ENCODE measurements at places on chromosomes 13 and 19.

GRCh38 chr19:55355213-55355821 is 798 bp upstream of the COX6B2 start:
- no peak for DNase-seq

GRCh38 chr13:70856711-70857110 is 748.5 kb upstream of the KLHL1 start:
- DNase-seq, result no peak

DNA sequence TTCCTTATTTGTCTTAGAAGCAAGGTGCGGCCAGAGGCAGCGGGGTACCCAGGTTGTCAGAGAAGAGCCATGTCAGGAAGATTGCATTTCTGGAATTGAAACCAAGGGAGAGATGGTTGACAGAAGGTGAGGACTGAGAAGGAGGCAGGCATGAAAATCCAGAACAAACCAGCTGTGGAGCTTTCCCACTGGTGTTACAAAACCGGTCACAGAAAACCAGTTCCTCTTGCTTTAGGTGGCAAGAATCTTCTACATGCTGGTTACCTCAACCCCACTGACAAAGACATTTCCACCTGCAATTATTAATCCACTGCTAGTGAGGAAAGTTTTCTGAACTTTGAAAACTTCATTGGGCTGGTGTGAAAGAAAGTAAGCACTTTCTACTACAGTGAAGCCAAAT is 64.0 kb upstream of the MED4 start:
- no peak for DNase-seq

- DNase-seq, result peak; percentile 79
Measured at GRCh38 chr13:40149611-40150274, 494.3 kb downstream of the COG6 start.

GRCh38 chr13:30111810-30112209 is 195.5 kb downstream of the KATNAL1 start:
- DNase-seq, result no peak

- DNase-seq, result no peak
Measured at GRCh38 chr19:46656541-46656940, 4.4 kb downstream of the DACT3 start.

GRCh38 chr13:110393761-110394160 is 86.7 kb downstream of the COL4A2 start:
- DNase-seq, result no peak

GRCh38 chr19:35392742-35393715 is 22.2 kb downstream of the GPR42 start:
- no peak for DNase-seq

Measured in sigmoid colon (tissue), 7 donors.